ENCODE measurements at places on chromosomes 4 and X. TPM values are rescaled to one million over a fixed set of nuclear protein-coding genes. Genes with fewer than 3 reads are reported as not detected.

NKAP gene
- 5.8 TPM for total RNA-seq

ALAS2 gene
- not detected for total RNA-seq

GAGE12E gene
- not detected for total RNA-seq

DRD5 gene
- total RNA-seq, result not detected

PNMA3 gene
- not detected for total RNA-seq

CLGN gene
- 32.4 TPM for total RNA-seq

CT45A5 gene
- total RNA-seq, result not detected

SHISA3 gene
- not detected for total RNA-seq

ENOX2 gene
- 21.2 TPM for total RNA-seq

VAMP7 gene
- total RNA-seq, result 29.2 TPM

SPOCK3 gene
- 2.3 TPM for total RNA-seq

NAP1L2 gene
- 0.68 TPM for total RNA-seq

SLC9B2 gene
- total RNA-seq, result 13.0 TPM

MAGEC1 gene
- not detected for total RNA-seq

NOA1 gene
- 18.4 TPM for total RNA-seq

KCNIP4 gene
- total RNA-seq, result 0.34 TPM

SPANXD gene
- total RNA-seq, result not detected

BEX5 gene
- 1.7 TPM for total RNA-seq

TLR1 gene
- 0.78 TPM for total RNA-seq

MAGEC3 gene
- total RNA-seq, result not detected

MRFAP1L1 gene
- total RNA-seq, result 60.4 TPM

GALNTL6 gene
- total RNA-seq, result under 0.01 TPM

FDCSP gene
- total RNA-seq, result not detected
